ENCODE measurements at places on chromosomes 2 and 18. TPM values are rescaled to one million over a fixed set of nuclear protein-coding genes. Genes with fewer than 3 reads are reported as not detected.

The KIF1A gene
- total RNA-seq, result 0.81 TPM

The SPIRE1 gene
- total RNA-seq, result 17.0 TPM

The AMER3 gene
- not detected for total RNA-seq

The TDRD15 gene
- total RNA-seq, result not detected

The NFATC1 gene
- 7.1 TPM for total RNA-seq

The OSR1 gene
- total RNA-seq, result 8.9 TPM

The RIF1 gene
- total RNA-seq, result 20.7 TPM

The GPR155 gene
- 0.35 TPM for total RNA-seq

Data from A549 treated with CORT108297 at 1 μM for 4 hours (cell line).